ENCODE measurements at places on chromosomes 6 and 20.

GRCh38 chr20:4956200-4956810 is 45.0 kb downstream of the SLC23A2 start:
- H3K4me1 ChIP-seq: no peaks in the 10 kb centered on the region
- no peaks in the 10 kb centered on the region for H3K27me3 ChIP-seq
- H3K36me3 ChIP-seq: no peaks in the 10 kb centered on the region
- no peak for DNase-seq
- H3K4me3 ChIP-seq: no peak overlapping the region
- no peak overlapping the region for H3K27ac ChIP-seq

DNA sequence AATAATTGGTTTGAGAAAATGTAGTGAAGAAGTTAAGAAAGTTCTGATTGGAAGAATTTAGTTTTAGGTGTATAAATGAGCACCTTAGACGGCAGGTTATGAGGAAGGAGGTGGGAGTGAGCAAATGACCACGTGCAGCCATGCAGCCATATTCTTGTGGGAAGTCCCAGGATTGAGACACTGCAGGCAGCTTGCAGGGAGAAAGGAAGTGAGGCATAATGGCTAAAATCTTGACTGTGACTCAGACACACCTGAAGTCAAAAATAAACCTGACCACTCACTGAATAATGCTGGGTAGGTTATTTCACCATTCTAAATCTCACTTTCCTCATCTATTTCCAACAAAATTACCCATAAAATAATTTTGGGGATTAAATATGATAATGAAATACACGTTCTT is 16.6 kb downstream of the DSE start:
- no peak overlapping the region for H3K4me3 ChIP-seq
- H3K27ac ChIP-seq: no peak overlapping the region
- H3K36me3 ChIP-seq: no peaks in the 10 kb centered on the region
- peaks cover 6% of the 10 kb centered on the region for H3K4me1 ChIP-seq

GRCh38 chr20:18737140-18737539 is 76.4 kb upstream of the SCP2D1 start:
- H3K4me3 ChIP-seq: no peak overlapping the region
- DNase-seq: no peak
- no peaks in the 10 kb centered on the region for H3K36me3 ChIP-seq
- H3K4me1 ChIP-seq: no peaks in the 10 kb centered on the region
- no peaks in the 10 kb centered on the region for H3K27me3 ChIP-seq

- H3K36me3 ChIP-seq: no peaks in the 10 kb centered on the region
- no peaks in the 10 kb centered on the region for H3K27me3 ChIP-seq
- no peaks in the 10 kb centered on the region for H3K4me1 ChIP-seq
- H3K4me3 ChIP-seq: no peak overlapping the region
- H3K27ac ChIP-seq: no peak overlapping the region
- no peak for DNase-seq
Observed at GRCh38 chr6:151056230-151056907, 183.4 kb upstream of the AKAP12 start.

GRCh38 chr6:56720882-56721281 is 78.2 kb upstream of the DST start:
- peaks cover 2% of the 10 kb centered on the region for H3K4me1 ChIP-seq
- DNase-seq: no peak
- no peak overlapping the region for H3K4me3 ChIP-seq
- no peaks in the 10 kb centered on the region for H3K27me3 ChIP-seq
- no peak overlapping the region for H3K27ac ChIP-seq
- no peaks in the 10 kb centered on the region for H3K36me3 ChIP-seq

GRCh38 chr6:34817446-34817845 is 25.6 kb downstream of the BLTP3A start:
- no peaks in the 10 kb centered on the region for H3K4me1 ChIP-seq
- no peak for DNase-seq
- no peaks in the 10 kb centered on the region for H3K27me3 ChIP-seq
- peaks cover 2% of the 10 kb centered on the region for H3K36me3 ChIP-seq
- H3K27ac ChIP-seq: no peak overlapping the region

GRCh38 chr6:129651291-129651691 is 58.7 kb downstream of the ARHGAP18 start:
- H3K36me3 ChIP-seq: no peaks in the 10 kb centered on the region
- no peak overlapping the region for H3K27ac ChIP-seq
- no peaks in the 10 kb centered on the region for H3K27me3 ChIP-seq

- peak overlapping the region; percentile 40 for H3K4me3 ChIP-seq
- H3K27me3 ChIP-seq: no peaks in the 10 kb centered on the region
- peak; percentile 84 for DNase-seq
- H3K36me3 ChIP-seq: no peaks in the 10 kb centered on the region
- no peaks in the 10 kb centered on the region for H3K4me1 ChIP-seq
Observed at GRCh38 chr6:2876210-2877056, 26.7 kb downstream of the SERPINB9 start.

- no peaks in the 10 kb centered on the region for H3K36me3 ChIP-seq
- H3K27ac ChIP-seq: no peak overlapping the region
- H3K4me1 ChIP-seq: no peaks in the 10 kb centered on the region
- H3K27me3 ChIP-seq: no peaks in the 10 kb centered on the region
Observed at GRCh38 chr6:47000842-47001241, 41.3 kb downstream of the ADGRF1 start.

DNA sequence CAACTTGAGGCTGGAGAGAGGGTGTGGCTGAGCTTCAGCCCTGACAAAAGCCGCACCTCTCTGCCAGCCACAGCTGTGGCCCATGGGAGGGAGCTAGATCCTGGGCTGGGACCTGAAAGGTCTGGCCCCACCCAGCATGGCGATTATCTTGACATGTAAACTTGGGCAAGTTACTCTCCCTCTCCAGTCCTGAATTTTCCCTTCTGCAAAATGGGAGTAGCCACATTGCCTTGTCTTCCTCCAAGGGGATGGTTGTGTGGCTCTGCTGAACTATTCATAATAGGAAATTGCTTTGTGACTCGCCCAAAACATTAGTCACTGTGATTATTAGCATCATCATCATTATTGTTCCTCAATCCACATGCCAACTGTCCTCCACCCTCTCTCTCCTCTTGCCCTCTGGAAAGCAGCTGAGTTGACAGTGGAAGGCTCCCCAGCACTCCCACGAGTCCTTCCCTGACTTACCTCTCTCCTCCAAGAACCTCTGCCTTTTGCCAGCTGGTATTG is 23.0 kb upstream of the RBPJL start:
- no peaks in the 10 kb centered on the region for H3K27me3 ChIP-seq
- H3K4me1 ChIP-seq: no peaks in the 10 kb centered on the region
- no peaks in the 10 kb centered on the region for H3K36me3 ChIP-seq
- no peak overlapping the region for H3K27ac ChIP-seq

GRCh38 chr20:53606364-53606985 is 12.8 kb upstream of the ZNF217 start:
- DNase-seq: no peak
- no peaks in the 10 kb centered on the region for H3K4me1 ChIP-seq
- H3K27me3 ChIP-seq: no peaks in the 10 kb centered on the region
- no peaks in the 10 kb centered on the region for H3K36me3 ChIP-seq
- H3K4me3 ChIP-seq: no peak overlapping the region

DNA sequence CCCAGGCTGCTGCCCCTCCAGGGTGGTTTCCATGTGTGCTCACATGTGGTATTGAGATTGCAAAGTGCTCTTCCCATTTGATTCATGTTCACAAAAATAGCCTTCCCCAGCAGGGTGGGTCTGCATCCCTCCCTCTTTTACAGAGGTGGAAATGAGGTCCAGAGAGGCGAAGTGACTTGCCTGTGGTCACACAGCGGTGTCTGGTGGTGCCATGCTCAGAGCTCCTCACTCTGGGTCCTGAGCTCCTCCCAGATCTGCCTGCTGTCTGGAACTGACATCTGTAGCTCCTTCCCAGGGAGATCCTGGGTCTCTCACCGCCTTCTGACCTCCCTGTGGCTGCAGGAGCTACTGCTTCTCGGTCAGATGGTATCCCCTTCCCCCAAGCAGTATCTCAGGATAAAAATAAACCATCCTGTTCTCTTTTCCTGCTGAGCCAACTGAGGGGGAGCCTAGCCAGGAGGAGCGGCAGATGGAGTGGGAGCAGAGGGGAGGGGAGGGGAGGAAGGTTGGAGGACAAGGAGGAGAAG is 11.9 kb downstream of the CD40 start:
- no peak overlapping the region for H3K27ac ChIP-seq
- no peaks in the 10 kb centered on the region for H3K4me1 ChIP-seq
- H3K36me3 ChIP-seq: no peaks in the 10 kb centered on the region
- DNase-seq: no peak

DNA sequence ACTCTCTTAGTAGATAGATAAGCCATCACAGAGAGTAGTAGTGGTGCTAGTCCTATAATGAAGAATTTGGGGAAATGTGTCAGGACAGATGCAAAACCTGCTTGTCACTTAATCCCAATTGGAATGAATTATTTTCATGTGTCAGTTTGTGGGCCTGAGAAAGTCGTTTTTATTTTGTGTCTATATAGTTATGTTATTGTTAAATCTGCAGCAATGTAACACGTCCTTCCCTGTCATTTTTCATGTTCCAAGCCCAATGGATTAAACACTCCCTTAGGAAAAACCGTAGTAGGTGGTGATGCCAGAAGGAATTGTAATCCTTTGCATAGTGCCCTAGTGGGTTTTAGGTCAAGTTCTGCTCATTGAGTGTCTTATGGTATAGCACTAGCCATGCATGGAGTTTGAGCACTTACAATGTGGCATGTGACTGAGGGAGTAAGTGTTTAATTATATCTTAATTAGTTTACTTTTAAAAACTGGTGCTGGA is 105.9 kb upstream of the PRSS16 start:
- H3K4me3 ChIP-seq: no peak overlapping the region
- H3K4me1 ChIP-seq: no peaks in the 10 kb centered on the region
- no peak for DNase-seq
- H3K27ac ChIP-seq: no peak overlapping the region
- no peaks in the 10 kb centered on the region for H3K36me3 ChIP-seq
- no peaks in the 10 kb centered on the region for H3K27me3 ChIP-seq

- H3K36me3 ChIP-seq: no peaks in the 10 kb centered on the region
- no peak overlapping the region for H3K27ac ChIP-seq
- no peaks in the 10 kb centered on the region for H3K4me1 ChIP-seq
- H3K4me3 ChIP-seq: no peak overlapping the region
Observed at GRCh38 chr20:10271494-10272219, 53.0 kb downstream of the SNAP25 start.

DNA sequence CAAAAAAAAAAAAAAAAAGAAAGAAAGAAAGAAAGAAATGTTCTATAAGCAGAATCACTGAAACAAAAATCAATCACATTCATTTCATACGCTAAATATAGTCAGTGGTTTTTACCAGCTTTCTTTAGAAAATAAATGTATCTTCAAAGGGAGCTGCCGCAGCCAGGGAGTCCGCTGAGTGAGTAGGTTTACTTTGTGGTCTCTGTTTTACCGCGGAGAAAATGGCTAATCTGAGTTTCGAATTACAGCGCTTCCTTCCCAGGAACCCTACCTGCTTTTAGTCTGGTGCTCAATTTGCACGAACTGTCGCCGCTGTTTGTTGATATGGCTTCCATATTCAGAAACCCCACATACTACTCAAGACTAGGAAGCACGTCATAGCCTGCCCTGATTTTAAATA is 102.4 kb downstream of the TFAP2A start:
- no peak for DNase-seq
- no peaks in the 10 kb centered on the region for H3K4me1 ChIP-seq
- H3K4me3 ChIP-seq: no peak overlapping the region
- H3K36me3 ChIP-seq: no peaks in the 10 kb centered on the region

DNA sequence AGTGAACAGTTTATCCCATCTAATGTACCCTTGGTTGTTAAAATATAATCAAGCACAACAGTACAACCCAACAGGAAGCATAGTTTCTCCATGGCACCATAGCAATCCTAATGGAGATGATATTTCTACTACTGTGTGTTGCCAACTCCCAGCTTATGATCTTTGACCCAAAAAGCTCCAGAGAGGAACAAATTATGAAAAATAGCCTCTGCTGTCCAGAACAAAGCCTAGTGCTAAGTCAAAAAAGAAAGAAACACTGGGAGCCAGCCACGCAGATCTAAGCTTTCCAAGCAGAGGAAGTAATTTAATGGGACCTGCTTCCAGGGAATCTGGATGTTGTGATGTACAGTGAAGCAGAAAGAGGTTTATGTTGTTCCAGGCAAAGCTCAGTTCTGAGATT is 52.2 kb upstream of the TASP1 start:
- H3K27ac ChIP-seq: peak overlapping the region; percentile 42
- no peaks in the 10 kb centered on the region for H3K27me3 ChIP-seq
- H3K4me1 ChIP-seq: peaks cover 5% of the 10 kb centered on the region
- no peaks in the 10 kb centered on the region for H3K36me3 ChIP-seq

Data from aorta (tissue), 5 donors.